ENCODE measurements at places on chromosomes 4 and X. TPM values are rescaled to one million over a fixed set of nuclear protein-coding genes. Genes with fewer than 3 reads are reported as not detected.

The GJB1 gene
- total RNA-seq: not detected

The JCHAIN gene
- 1.1 TPM for total RNA-seq

The INTU gene
- 9.1 TPM for total RNA-seq

The STPG2 gene
- 0.12 TPM for total RNA-seq

The RTL3 gene
- not detected for total RNA-seq

The CCSER1 gene
- 0.23 TPM for total RNA-seq

The EGFL6 gene
- total RNA-seq: not detected

The VCX2 gene
- total RNA-seq: not detected

The GAGE2A gene
- total RNA-seq: not detected

The MAMLD1 gene
- 0.45 TPM for total RNA-seq

The RAB33A gene
- total RNA-seq: 1.8 TPM

The CENPVL2 gene
- total RNA-seq: not detected

The MID2 gene
- total RNA-seq: 6.4 TPM

The DAPP1 gene
- 0.59 TPM for total RNA-seq

The LRCH2 gene
- 3.2 TPM for total RNA-seq

The FGFBP2 gene
- not detected for total RNA-seq

The OTC gene
- not detected for total RNA-seq

The TCEAL6 gene
- not detected for total RNA-seq

The SH3D19 gene
- total RNA-seq: 13.0 TPM

The PAGE5 gene
- total RNA-seq: not detected

The ADGRG4 gene
- total RNA-seq: not detected

The MAP7D3 gene
- 10.9 TPM for total RNA-seq

The RNF150 gene
- total RNA-seq: 0.30 TPM

The SHROOM4 gene
- total RNA-seq: 2.6 TPM

The CORIN gene
- 0.12 TPM for total RNA-seq

The DRP2 gene
- total RNA-seq: 6.7 TPM

The GC gene
- total RNA-seq: not detected

The TRIML2 gene
- not detected for total RNA-seq

The MTNR1A gene
- total RNA-seq: not detected

The ZCCHC18 gene
- 0.12 TPM for total RNA-seq

All from smooth muscle cell of the coronary artery (primary cell).